ENCODE measurements at places on chromosomes 6 and 20.

DNA sequence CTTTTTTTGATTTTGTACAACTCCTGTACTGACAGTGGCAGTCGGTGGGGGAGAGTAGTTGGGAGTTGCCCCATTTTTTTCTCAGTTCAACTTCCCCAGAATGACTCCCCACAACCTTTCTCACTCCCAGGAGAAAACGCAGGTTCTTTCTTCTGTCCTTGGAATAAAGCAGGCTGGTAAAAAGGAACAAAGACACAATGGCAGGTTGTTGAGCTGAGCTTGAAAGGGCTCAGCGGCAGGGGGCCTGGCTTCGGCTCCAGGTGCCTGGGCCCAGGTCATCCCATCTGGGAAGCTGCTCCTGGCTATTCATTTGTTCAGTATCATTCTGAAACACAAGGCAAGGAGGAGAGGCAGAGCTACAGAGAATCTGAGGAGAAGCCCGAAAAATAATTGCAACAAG is 46.2 kb downstream of the PROKR2 start:
- no peak for DNase-seq

DNA sequence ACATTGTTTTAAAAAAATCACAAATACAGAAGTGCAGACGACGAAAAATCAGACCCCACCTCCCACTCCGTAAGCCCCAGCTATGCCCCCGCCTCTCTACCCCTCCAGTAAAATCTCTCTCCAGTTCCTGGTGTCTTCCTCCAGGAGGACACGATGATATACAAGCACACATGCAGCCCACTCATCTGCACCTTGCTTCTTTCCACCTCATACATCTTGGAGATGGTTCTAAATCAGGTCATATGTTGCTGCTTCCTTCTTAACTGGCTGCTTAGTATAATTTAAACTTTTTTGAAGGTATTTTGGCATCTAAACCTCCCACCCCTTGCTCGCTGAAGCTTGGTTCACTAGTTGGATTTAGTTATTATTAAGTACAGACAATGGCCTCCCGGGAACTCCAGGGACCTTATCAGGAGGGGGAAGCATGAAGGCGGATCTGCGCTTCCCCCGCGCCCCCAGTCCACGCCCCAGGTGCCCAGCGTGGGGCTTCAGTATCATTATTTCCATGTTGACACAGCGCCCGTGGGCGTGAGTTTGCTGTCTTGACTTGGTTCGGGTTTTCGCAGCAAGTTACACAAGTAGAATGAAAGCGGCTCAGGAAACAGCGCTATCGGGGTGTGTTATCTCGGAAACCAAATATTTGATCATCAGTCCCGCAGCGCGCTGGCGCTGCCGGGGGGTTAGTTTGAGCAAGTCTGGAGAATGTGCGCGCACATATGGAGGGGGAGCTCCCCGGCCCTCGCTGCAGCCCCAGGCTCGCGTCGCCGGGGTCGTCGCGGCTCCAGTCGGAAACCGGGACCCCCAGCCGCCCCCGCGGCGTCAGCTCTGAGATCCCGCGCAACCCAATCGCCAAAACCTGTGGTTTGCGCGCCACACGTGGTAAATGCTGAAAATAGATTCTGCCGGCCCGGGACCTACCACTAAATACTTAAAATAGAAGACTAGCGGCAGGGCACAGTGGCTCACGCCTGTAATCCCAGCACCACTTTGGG is 2.3 kb downstream of the BMP7 start:
- no peak for DNase-seq

- DNase-seq = no peak
Observed at GRCh38 chr6:5657684-5658430, 348.9 kb downstream of the NRN1 start.

DNA sequence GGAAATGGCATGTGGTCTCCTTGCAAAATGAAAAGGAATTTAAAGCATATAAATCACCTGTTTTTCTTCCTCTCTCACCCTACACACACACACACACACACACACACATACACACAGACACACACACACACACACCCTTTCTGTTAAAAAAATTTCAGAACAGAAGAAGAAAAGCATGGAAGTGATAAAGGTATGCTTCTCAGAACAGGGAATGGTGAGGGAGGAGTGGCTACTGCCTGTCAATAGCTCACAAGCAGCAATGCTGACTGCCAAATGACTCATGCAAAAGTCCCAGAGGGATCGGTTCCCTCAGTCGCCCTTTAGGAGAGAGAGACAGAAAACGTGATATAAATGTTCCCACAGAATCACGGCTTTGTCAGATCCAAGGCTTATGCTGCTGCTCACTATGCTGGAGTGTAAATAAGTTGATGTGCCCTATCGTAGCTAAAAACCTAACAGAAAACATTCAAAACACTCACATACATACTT is 102.6 kb downstream of the IBTK start:
- no peak for DNase-seq

DNA sequence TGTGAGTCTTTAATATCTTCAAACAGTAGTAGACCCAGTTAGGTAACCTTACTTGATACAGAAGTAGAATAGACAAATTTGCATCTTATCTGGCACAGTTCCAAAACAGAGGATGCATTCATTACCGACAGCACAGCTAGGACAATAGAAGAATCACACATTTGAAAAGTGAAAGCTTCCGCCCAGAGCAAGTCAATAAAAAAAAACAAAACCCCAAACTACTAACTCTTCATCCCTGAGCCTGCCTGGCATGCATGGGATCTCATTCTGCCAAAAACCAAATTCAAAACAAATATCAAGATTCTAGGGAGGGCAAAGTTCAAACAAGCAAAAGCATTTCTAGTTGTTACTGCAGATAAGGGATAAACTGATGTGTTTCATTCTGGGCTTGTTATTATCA is 235.4 kb downstream of the BTBD9 start:
- no peak for DNase-seq

- DNase-seq = no peak
Observed at GRCh38 chr6:157198425-157199279, 124.7 kb downstream of the TMEM242 start.

DNA sequence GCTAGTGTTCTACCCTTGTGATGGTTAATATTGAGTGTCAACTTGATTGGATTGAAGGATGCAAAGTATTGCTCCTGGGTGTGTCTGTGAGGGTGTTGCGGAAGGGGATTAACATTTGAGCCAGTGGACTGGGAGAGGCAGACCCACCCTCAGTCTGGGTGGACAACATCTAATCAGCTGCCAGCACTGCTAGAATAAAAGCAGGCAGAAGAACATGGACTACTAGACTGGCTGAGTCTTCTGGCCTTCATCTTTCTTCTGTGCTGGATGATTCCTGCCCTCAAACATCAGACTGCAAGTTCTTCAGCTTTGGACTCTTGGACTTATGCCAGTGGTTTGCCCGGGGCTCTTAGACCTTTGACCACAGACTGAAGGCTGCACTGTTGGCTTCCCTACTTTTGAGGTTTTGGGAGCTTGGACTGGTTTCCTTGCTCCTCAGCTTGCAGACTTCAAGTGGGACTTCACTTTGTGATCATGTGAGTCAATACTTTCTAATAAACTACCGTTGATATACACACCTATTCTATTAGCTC is 50.1 kb downstream of the SDHAF4 start:
- DNase-seq = no peak

DNA sequence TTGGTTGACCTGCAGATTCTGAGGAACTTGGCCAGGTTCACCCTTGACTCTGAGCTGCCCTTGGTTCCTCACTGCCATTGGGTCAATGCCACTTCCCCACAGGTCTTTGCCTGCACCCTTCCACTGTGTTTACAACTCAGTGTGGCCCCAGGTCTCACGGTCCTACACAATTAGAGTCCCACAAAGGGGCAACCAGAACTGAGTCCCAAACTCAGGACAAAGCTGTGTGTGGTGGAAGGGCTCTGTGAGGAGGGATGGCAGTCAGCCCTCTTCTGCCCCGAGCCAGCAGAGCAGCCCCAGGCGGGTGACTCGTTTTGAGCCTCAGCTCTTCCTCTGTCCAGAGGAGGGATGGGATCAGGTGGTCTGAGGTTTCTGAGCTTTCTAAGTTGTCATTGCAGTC is 69.5 kb downstream of the NPEPL1 start:
- no peak for DNase-seq

DNA sequence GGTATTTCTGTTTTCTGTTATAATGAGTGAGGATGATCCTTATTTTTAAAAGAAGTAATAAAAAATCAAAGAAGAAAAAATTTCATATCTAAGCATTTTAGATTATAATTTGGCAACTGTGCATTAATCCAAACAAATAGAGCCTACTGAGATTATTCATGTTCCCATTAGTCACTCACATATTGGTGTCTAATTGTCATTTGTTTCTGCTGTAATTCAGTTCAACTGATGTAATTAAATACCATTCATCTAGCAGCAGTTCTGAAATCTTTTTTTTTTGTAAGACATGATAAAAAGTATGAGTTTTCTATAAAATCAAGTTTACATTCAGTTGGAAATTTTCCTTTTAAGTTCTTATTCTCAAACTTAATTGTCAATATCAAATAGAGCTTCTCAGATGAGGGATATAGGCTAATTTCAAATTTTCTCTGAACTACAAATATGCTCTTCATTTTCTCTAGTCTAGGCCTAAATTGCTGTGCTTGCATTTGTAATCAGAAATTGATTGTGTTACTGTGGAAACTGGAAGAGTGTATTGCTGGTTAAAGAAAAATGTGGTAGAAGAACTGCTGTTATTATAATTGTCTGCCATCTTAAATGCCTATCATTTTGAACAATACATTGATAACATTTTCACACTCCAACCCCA is 23.6 kb downstream of the PACRG start:
- DNase-seq = no peak

- no peak for DNase-seq
Observed at GRCh38 chr20:61435184-61435822, 183.2 kb downstream of the CDH4 start.

DNA sequence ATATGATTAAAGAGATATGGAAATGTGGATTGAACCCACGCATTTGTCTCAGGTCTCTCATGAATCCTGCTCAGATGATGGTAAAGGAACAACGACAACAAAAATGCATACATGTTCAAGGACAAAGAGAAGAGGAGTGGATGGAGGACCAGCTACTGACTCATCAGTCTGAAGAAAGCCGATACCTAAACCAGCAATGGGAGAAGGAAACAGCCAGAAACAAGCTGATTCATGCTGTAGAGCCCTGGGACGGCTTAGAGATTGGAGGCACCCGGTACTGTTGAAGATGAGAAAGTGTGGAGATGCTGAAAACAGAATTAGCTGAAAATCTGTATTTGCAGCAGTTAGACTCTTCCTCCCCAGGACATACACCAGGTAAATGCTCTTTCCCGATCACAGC is 14.4 kb upstream of the RIPPLY2 start:
- no peak for DNase-seq

DNA sequence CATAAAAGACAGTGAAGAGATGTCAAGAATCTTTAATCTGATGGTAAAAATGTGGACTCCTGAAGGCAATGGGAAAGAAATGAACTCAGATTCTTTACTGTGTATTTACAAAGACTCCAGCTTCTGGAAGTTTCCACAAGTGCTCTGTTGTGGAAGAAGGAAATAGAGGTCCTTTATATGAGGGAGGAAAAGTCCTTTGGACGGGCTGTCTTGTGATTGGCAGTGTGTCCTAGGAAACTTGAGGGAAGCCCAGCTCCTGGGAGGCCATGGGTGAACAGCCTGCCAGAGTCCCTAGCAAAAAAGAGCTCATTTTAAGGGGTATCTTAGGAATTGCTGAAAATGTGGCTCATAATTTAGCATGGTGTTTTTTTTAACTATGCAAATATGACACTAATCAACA is 92.0 kb downstream of the RNASET2 start:
- DNase-seq = no peak

DNA sequence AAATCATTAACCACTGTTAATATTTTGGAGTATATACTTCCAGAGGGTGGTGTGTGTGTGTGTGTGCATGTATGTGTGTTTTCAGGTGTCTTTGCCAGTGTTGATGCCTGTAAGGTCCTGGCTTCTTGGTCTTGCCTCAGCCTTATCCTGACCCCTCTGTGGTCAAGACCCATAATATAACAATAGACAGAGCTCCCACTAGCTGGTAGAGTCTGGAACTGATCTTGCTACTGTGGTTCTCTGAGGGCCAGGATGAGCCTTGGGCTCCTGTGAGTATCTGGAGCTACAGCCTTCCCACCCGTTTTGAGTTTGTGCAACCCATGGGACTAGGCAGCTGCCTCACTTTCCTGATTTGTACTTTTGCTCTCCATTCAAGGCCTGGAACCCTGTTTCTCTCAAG is 191.0 kb downstream of the IBTK start:
- no peak for DNase-seq

DNA sequence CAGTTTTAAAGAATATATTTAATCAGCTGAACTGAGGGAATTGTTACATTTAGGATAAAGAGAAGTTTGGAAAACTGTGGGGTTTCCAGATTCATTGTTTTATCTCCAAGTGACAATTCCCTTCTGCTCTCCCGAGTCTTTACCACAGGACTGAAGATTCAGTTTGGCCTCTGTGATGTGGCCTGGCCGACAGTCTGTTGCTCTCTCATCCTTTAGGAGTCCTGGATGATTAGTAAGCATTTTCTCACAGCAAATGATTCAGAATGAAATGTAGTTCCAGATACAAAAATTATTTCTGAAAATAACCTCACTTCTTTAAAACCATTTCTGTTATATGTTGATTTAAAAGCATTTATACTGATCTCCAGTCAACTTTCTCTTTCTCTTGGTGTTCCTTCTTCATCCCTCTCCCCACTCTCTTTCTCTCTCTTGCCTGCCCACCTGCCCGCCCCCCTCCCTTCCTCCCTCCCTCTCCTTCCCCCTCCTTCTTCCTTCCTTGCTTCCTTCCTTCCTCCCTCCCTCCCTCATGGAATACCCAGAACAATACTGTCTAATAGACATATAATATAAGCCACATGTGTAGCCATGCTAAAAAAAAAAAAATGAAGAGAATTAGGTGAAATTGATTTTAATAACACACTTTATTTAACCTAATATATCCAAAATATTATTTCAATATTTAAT is 254.9 kb downstream of the PRL start:
- DNase-seq = no peak

- DNase-seq = no peak
Observed at GRCh38 chr6:29705389-29706231, 17.6 kb upstream of the HLA-F start.

DNA sequence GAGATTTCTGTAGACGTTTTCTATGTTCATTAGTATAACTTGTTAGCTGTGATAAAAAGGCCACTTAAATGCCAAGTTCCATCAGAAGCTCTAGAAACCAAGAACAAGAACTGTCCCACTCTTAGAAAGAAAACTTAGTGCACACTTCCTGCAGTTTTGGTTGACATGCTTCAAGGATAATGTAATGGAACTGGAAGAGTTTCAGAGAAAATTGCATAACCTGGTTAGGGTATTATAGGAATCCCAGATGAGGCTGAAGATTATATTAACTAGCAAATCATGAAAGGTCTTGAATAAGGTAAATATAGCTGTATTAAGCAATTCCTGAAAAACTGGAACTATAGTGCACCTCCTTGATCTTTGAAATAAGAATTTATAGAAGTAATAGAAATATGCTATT is 1.8 kb upstream of the PHACTR2 start:
- no peak for DNase-seq

GRCh38 chr6:8137529-8137939 is 35.2 kb upstream of the EEF1E1 start:
- no peak for DNase-seq

DNA sequence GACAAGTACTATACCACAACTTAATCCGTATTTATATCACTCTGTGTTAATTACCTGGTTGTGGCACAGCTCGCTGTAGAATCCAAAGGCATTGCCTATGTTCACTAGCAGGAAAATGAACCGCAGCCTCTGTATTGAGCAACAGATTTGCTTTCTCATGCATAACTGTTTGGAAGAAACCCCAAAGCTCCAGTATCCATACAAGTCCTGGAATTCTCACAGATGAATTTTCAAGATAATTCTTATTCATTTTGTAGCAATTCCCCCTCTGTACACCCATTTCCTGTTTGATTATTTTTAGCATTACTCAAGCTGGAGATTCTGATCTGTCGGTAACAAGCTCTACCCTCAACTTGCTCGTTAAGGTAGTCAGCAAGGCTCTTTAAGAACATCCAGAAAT is 63.5 kb downstream of the STMND1 start:
- no peak for DNase-seq

All from thymus (tissue), 14 donors.